ENCODE measurements at places on chromosomes 7 and 10.

DNA sequence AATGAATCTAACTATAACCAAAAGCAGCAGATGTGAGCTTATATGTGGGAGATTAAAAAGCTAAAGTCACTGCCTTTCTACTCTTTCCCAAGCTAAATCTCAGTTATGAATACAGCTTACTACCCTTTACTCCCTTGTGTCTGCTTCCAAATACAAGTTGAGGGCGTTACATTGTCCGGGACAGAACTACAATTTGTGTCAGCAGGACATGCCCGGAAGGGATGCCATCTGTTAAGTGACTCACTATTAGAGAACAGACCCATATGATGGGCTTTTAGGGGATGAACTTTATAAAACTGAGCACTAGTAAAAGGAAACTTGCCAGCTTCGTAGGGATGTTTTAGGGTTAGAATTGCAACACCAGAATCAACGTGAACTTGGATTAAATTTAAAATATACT, 299.7 kb upstream of the CSTF2T start:
- no peak for DNase-seq

- no peak for DNase-seq
Observed at GRCh38 chr7:79211724-79212123, 241.7 kb downstream of the MAGI2 start.

GRCh38 chr10:97434557-97434956, 8.6 kb downstream of the PGAM1 start:
- DNase-seq = no peak

GRCh38 chr10:71314028-71314693, 4.9 kb upstream of the SLC29A3 start:
- no peak for DNase-seq

- peak; percentile 77 for DNase-seq
Observed at GRCh38 chr7:108335269-108335918, 120.8 kb downstream of the NRCAM start.

GRCh38 chr7:99098286-99098823, 45.6 kb downstream of the SMURF1 start:
- no peak for DNase-seq

- DNase-seq = no peak
Observed at GRCh38 chr7:36787933-36788378, 63.7 kb upstream of the AOAH start.

GRCh38 chr7:124790645-124791044, 25.1 kb upstream of the GPR37 start:
- DNase-seq = no peak

DNA sequence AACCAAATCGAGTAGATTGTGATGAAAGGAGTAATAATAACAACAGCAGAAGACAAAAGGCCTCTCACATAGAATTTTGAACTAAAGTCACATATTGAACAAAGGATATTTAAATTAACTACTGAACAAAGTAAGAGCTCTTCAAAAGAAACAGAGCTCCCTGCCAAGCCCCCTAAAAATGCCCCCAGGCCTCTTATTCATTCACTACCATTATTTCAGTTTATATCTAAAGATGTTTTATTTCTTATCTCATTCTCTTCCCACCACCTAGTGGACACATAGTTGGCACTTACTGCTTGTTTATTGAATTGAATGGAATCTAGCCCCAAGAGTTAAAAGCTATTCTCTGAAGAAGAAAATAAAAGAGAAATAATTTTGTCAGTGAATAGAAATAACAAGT, 37.4 kb downstream of the VCL start:
- no peak for DNase-seq

- DNase-seq = no peak
Observed at GRCh38 chr10:61901829-61902444, 438 bp downstream of the ARID5B start.

DNA sequence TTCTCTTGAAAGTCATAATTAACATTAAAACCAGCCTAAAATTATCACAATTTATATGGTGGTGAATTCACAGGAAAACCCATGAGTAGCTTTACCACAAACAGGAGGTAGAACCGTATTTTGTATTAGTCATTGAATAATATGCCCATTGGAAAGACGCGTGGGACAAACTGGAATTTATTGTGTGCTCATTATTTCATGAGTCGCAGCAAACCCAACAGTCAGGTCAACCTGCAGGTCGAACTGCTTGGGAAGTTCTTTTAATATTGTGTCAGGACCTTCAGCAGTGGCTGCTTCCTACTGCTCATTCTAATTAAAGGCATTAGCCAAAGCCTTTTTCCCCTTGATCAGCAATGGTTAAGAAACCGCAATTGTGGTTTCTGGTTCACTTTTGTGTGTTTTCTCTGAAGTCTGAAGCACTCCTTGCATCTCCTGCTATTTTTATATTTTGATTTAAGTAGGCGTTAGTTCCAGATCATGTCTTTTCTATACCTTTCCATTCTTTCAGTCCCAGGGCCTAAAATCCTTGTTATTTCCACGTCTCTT, 100.1 kb downstream of the RAB11FIP2 start:
- no peak for DNase-seq

- no peak for DNase-seq
Observed at GRCh38 chr7:521221-522070, 1.8 kb upstream of the PDGFA start.

GRCh38 chr10:22365233-22365632, 19.9 kb downstream of the SPAG6 start:
- no peak for DNase-seq

GRCh38 chr10:67115972-67116371, 190.1 kb downstream of the LRRTM3 start:
- no peak for DNase-seq

- DNase-seq = no peak
Observed at GRCh38 chr7:84002348-84002747, 192.2 kb downstream of the SEMA3A start.

- no peak for DNase-seq
Observed at GRCh38 chr7:37344886-37345579, 103.6 kb downstream of the ELMO1 start.

DNA sequence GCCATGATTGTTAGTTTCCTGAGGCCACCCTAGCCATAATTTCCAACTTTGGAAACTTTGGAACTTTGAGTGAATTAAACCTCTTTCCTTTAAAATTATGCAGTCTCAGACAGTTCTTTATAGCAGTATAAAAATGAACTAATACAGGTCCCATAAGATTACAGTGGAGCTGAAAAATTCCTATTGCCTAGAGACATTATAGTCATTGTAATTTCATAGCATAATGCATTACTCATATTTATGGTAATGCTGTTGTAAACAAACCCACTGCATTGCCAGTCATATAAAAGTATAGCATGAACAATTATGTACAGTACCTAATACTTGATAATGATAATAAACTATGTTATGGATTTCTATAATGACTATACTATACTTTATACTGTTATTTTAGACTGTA, 88.0 kb upstream of the TMEM229A start:
- DNase-seq = no peak

GRCh38 chr10:111142092-111142768, 65.4 kb downstream of the ADRA2A start:
- DNase-seq = no peak

- no peak for DNase-seq
Observed at GRCh38 chr10:105473170-105473569, 832.1 kb downstream of the SORCS3 start.

GRCh38 chr7:111259991-111260390, 169.1 kb downstream of the LRRN3 start:
- no peak for DNase-seq

DNA sequence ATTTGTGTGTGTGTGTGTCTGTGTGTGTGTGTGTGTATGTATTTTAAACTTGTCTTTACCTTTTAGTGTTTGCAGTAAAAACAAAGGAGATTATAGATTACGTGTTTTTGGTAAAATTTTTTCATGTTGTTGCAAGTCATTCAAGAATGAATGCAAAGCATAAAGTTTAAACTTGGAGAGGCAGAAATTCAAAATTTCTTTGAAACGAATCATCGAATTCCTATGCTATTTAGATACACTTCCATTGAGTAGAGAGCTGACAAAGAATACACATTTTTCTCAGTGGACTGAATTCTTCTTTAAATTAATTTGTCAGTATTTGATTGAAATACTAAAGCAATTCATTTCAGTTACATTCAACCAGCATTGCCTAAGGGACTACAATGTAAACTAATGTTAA, 66.0 kb upstream of the HDAC9 start:
- no peak for DNase-seq

DNA sequence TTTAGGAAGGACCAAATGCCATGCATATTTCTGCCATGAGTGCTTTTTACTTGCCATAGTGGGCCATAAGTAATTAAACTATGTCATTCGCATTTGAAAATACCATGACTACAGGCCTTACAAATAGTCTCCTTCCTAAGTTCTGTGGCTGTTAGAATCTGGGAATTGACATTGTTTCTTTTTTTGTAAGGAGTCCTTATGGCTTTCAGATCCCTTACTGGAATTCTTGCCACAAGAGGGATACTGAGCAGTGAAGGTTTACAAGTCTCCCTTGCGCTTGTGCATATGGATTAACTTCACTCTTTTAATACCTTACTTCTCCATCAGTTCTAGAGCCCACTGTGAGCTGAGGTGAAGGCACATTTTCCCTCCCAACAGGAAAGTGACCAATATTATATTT, 166.0 kb downstream of the NRG3 start:
- DNase-seq = no peak

DNA sequence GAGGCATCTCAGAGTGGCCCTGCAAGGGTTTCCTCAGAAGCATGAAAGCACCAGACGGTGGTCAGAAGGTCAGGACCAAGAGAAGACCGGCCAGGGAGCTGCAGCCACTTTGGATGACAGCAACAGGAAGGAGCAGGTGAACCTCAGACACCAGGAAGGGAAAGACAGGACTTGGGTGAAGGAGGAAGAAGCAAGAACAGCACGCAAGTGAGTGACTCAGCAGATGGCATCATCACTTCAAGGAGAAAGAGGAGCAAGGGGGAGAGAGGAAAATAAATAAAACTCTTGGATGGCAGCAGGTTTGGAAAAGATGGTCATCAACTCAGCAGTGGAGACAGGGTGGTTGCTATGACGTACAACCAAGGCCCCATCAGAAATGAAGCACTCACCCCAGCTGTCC, 31.6 kb downstream of the NCAPG2 start:
- no peak for DNase-seq

DNA sequence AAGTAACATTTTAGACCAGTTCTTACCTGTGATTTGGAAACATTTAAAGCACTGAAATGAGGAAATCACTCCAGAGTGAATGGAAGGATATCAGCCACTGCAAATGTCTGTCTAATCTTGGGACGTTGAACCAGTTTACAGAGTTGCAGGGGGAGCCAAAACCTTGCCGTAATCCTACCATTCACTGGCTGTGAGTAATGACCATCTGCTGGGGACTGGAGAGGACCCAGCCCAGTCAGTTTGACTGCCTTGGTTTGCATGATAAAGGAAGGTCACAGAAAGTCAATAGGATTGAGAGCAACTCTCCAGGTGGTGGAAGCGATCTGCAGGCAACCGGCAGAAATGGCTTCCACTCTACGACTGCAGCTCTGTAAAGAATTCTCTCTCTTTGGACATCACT, 167.2 kb downstream of the AKR1D1 start:
- DNase-seq = peak; percentile 31

- no peak for DNase-seq
Observed at GRCh38 chr10:80613466-80614170, 75.9 kb downstream of the SH2D4B start.

DNA sequence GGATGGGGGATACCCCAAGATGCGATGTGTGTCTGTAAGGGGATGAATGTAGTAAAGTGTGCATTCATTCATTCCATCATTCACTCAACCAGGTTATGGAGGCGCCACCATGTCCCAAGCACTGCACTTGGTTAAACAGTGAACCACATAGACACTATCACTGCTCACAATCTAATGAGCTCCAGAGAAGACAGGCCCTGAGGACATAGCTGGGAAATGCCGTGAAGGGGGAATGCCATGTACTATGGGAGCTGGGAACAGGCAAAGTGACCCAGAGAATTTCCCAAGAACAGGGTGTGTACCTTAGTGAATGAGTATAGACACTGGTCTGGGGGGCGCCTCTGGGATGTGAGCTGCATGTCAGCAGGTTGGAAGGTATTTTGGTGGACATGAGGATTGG, 44.5 kb upstream of the LBX1 start:
- DNase-seq = no peak

GRCh38 chr7:148110097-148110868, 480.3 kb upstream of the C7orf33 start:
- no peak for DNase-seq

GRCh38 chr7:45975367-45975766, 54.3 kb upstream of the IGFBP3 start:
- no peak for DNase-seq

GRCh38 chr10:112738606-112739591, 211.1 kb upstream of the TCF7L2 start:
- no peak for DNase-seq

- no peak for DNase-seq
Observed at GRCh38 chr10:110356628-110357245, 52.0 kb upstream of the SMNDC1 start.

- no peak for DNase-seq
Observed at GRCh38 chr10:58666024-58666423, 153.4 kb downstream of the BICC1 start.

DNA sequence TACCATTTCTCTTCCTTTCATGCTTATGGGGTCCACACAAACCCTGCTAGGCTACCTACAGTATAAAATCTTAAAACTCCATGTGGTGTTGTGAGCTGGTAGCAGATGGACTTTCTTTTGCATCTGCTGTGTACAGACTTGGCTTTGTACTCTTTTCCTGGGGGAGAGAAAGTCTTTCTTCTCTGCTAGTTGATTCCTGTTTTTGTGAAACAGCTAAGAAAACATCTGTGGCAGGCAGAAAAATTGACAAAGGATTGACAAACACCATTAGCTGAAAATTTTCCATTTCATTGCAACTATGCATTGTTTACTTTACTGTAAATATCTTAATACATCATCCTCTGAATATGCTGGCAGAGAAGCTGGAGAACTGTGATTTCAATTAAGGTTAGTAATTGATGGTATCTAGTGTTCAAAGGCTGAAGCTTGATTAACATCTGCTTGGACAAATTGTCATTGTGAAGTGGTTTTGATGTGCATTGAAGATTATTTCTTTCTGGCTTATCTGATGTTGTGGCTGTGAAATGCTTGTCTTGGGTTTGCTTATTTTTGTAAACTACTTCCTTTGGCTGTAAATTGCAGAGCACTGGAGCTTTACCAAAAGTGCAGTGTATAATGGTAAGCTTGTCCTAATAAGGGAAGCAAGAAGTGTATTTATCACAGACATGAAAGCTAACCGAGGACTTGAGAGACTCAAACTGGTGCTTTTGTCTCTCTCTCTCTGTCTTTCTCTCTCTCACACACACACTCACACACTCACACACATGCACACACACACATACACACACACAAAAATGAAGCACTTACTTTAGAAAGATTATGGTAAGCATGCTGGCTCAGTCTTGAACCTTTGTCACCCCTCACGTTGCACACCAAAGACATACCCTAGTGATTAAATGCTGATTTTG, at the start of gene FOXP2:
Gene FOXP2, plus strand, starts transcription at position 660 of the 908 bp plus-strand sequence. CDS start 11,697 bp downstream, outside the sequence.
- peak; percentile 60 for DNase-seq
